Panc1 (cell line): ENCODE measurements at places on chromosomes 6 and 20. TPM values are rescaled to one million over a fixed set of nuclear protein-coding genes. Genes with fewer than 3 reads are reported as not detected.

The GPX5 gene
- not detected for total RNA-seq

The FKBP1A gene
- total RNA-seq: 695 TPM

The C20orf202 gene
- total RNA-seq: not detected

DNA sequence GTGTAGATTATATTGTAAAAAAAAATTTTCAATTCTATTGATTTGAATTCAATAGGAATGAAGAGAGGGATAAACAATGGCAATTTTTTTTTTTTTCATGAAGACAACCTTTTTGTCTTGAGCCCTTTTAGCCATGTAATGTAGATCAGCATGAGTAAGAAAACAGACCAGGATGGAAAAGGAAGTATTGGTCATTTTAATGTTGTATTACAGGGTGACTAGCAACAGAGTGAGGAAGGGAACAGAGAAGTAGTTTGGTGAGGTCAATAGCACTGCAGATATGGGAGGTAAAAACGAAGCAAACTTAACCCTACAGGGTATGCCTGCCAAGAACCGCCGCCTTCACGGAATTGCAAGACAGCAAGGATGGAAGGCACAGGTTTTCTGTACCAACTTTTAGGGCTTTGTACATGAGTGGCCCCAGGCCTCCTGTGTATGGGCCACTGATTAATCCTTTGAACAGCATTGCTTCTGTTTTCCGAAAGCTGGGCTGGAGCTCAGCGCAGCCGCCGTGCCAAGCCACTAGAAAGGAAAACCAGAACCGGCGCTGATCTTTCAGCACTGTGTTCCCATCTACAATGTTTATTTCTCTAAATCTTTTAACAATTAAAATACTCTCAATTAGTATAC is 383.7 kb downstream of the CENPW start:
- H3K27me3 ChIP-seq: no peaks in the 10 kb centered on the region
- H3K36me3 ChIP-seq: no peaks in the 10 kb centered on the region
- H3K4me3 ChIP-seq: no peak overlapping the region
- H3K4me1 ChIP-seq: no peaks in the 10 kb centered on the region
- DNase-seq: no peak

The THBD gene
- total RNA-seq: 0.26 TPM

DNA sequence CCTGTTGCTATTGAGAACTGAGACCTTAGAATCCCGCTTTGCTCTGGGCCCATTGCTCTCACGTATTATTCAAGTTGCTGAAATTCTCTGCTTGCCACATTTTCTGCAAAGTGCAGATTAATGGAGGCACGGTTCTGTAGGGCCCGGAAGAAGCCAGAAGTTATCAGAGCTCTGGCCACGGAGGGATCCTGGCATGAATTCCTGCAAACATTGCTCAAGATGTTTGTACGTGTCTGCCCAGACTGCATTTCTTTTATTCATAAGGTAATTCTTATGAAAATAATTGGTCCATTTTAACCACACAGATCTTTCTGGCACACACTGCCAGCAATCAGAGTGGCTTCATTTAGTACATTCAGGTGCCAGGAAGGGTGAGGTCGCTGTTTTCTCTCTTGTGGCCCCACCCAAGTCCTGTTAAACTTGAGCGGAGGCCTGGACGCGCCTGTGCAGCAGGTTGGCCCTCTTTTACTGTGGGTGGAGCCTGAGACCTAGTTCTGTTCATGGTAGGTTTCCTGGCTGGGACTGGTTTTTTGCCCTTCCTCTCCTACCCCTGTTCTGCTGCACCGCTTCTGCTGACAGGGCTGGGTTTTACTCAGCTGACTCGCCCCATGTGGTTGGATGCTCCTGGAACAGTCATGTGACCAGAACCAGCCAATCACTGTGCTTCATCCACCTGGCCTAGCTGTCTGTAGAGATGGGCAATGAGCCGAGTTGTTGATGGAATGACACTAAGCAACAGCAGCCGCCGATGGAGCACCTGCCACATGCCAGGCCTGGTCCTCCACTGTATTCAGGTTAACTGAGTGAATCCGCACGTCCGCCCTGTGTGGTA is 230.2 kb downstream of the CDH4 start:
- no peak overlapping the region for H3K27ac ChIP-seq
- no peaks in the 10 kb centered on the region for H3K36me3 ChIP-seq
- DNase-seq: no peak
- H3K4me3 ChIP-seq: no peak overlapping the region
- H3K27me3 ChIP-seq: peaks cover 6% of the 10 kb centered on the region; the same call in 1 of the 2 replicates
- no peaks in the 10 kb centered on the region for H3K4me1 ChIP-seq

DNA sequence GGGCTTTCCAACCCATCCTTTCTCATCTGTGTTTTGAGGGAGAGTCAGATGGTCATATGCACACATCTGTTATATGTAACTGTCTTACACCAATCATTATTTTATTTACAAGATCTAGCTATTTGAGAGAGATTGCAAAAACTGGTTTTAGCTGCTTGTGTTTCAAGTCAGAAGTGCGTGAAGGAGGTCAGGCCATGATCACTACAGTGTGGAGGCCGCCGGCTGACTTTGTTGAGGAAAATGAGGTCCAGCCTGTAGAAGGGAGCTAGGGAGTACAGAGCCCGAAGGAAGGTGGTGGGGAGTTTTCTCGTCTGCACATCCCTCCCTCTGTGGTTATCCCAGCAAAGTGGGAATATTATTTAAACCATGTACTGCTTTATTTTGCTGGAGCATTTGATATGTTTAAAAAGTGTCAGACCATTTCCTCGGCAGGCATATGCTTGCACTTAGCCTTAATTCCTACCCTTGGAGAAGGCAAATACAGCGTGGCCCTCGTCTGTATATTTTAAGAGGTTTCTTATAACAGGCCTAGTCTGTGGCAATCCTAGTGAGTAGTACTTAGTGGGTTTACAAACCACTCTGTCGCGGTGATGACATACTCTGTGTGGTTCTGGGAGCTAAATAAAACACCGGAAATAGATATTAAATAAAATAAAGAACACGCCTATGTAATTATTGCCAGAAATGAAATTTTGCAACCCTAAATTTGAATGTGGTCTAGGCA is 95.6 kb downstream of the UST start:
- H3K27ac ChIP-seq: no peak overlapping the region
- H3K36me3 ChIP-seq: no peaks in the 10 kb centered on the region
- DNase-seq: no peak
- H3K27me3 ChIP-seq: no peaks in the 10 kb centered on the region

The NECAB3 gene
- 46.4 TPM for total RNA-seq

The RAB22A gene
- total RNA-seq: 21.1 TPM

- H3K27me3 ChIP-seq: no peaks in the 10 kb centered on the region; the same call in 1 of the 2 replicates
- H3K27ac ChIP-seq: no peak overlapping the region
- H3K36me3 ChIP-seq: no peaks in the 10 kb centered on the region
- no peaks in the 10 kb centered on the region for H3K4me1 ChIP-seq
These were observed 6.5 kb downstream of the FUT9 start for GRCh38 chr6:96022225-96022624.

DNA sequence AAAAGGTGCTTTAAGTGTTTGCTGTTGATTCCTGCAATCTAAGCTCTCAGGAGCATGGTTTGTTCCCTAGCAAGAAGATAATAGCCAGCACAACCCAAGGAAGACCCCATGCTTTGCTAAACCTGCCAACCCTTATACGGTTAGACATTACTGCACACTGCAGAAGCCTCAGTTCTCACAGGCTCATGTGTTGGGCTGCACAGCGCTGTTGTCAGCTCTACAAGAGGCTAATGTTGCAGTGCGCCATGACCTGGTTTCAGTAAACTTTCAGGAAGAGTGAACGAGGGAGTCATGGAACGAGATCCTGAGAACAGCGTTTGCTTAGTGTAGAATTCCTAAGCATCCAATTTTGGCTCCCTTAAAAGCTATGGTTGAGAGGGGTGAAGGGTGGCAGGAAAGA is 218.5 kb downstream of the ARHGAP18 start:
- 0 out of 2 replicates have a peak overlapping the region, but pooled peaks have one; percentile 70 for H3K27ac ChIP-seq
- no peaks in the 10 kb centered on the region for H3K36me3 ChIP-seq
- no peak overlapping the region for H3K4me3 ChIP-seq
- no peaks in the 10 kb centered on the region for H3K27me3 ChIP-seq

DNA sequence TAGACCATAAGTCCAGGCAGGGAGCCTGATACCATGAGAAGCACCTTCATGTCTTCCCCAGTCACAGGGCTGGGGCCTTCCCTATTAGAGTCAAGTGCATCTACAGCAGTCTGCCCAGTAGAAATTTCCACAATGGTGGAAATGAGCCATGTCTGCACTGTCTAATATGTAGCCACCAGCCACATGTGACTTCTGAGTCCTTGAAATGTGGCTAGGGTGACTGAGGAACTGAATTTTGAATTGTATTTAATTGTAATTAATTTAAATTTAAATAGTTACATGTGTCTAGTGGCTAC is 300.2 kb downstream of the CLIC5 start:
- DNase-seq: no peak
- no peaks in the 10 kb centered on the region for H3K27me3 ChIP-seq
- H3K4me1 ChIP-seq: no peaks in the 10 kb centered on the region
- no peaks in the 10 kb centered on the region for H3K36me3 ChIP-seq
- H3K27ac ChIP-seq: no peak overlapping the region

The MOG gene
- total RNA-seq: not detected

- H3K27ac ChIP-seq: no peak overlapping the region
- no peaks in the 10 kb centered on the region for H3K36me3 ChIP-seq
- no peaks in the 10 kb centered on the region for H3K27me3 ChIP-seq
These were observed 61.0 kb downstream of the LYRM4 start for GRCh38 chr6:5199702-5200101.

The FAM217A gene
- not detected for total RNA-seq

DNA sequence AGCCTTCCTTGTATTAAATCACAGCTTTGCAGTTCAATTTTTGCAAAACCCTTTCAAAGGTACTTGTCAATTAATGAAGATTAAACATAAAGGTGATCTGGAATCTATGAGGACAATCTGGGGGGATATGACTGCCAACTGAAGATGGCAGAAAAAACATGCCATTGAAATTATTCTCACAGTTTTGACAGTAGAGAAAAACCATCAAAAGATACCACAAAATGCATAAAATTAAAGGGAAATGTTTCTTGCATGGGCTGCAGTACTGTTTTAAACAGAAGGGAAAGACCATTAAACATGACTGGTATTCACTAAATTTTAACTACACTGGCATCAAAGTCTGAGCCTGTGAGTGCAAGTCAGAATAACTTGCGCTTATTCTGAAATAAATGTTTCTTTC is 194.2 kb downstream of the ATXN1 start:
- H3K27ac ChIP-seq: no peak overlapping the region
- H3K4me1 ChIP-seq: peaks cover 14% of the 10 kb centered on the region; the same call in 1 of the 2 replicates
- H3K36me3 ChIP-seq: no peaks in the 10 kb centered on the region
- H3K27me3 ChIP-seq: no peaks in the 10 kb centered on the region

- H3K36me3 ChIP-seq: no peaks in the 10 kb centered on the region
- H3K27me3 ChIP-seq: no peaks in the 10 kb centered on the region
- H3K27ac ChIP-seq: no peak overlapping the region
- H3K4me3 ChIP-seq: no peak overlapping the region
- peaks cover 4% of the 10 kb centered on the region; the same call in 1 of the 2 replicates for H3K4me1 ChIP-seq
- no peak for DNase-seq
These were observed 156.3 kb upstream of the EPHA7 start for GRCh38 chr6:93575495-93576267.

DNA sequence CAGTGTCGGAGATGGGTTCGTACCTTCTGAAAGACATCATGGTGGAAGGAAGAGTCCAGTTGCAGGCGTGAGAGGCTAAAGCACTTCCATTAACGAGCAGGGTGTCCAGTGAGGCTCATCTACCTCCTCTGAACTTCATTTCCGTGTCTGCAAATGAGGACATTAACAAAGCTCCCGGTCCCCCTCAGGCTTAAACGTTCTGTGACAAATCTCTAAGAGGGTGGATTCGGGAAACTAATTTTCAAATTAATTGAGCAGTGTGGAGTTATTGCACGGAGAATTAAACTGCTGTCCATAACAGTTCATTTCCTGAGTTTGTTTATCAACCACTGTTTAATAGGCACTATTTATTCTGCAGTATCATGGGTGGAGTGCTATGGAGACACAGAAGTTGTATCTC is 68.2 kb downstream of the TRMT6 start:
- DNase-seq: no peak
- peaks cover 8% of the 10 kb centered on the region; the same call in 1 of the 2 replicates for H3K27me3 ChIP-seq
- no peaks in the 10 kb centered on the region for H3K4me1 ChIP-seq
- no peak overlapping the region for H3K27ac ChIP-seq
- no peaks in the 10 kb centered on the region for H3K36me3 ChIP-seq
- H3K4me3 ChIP-seq: no peak overlapping the region

The HCRTR2 gene
- total RNA-seq: not detected

- no peaks in the 10 kb centered on the region for H3K36me3 ChIP-seq
- no peaks in the 10 kb centered on the region for H3K27me3 ChIP-seq
- peak overlapping the region; percentile 96 for H3K27ac ChIP-seq
- H3K4me1 ChIP-seq: peaks cover 35% of the 10 kb centered on the region
- H3K4me3 ChIP-seq: peak overlapping the region; percentile 96
- no peak for DNase-seq
These were observed 3.1 kb downstream of the PPP1R18 start for GRCh38 chr6:30683183-30683979.

DNA sequence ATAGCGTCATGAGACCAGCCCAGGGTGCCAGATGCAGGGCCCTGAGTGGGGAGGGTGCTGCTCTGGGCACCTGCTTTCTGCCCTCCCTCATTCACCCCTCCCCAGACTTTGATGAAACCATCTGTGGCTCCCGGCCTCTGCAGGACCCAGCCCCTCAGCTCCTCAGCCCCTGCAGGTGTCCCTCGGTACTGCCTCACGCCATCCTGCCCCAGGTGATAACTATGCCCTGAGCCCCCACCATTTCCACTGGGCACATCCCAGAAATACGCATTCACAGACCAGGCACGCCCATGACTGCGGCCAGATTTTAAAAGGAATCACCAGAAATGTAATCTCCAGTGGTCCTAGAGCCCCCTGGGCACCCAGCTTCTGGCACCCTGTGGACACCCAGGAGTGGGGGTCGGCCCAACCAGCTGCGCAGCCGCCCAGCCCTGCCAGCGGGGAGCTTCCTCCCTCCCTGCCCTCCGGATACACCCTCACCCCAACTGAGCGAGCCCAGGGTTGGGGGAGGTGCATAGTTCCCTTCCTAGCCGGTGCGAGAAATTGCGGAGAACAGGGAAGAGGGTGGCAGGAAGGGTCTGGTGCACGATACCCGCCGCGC is 615 bp upstream of the NTSR1 start:
- peak overlapping the region; percentile 82 for H3K27ac ChIP-seq
- H3K4me1 ChIP-seq: peaks cover 70% of the 10 kb centered on the region
- no peak for DNase-seq
- peak overlapping the region; percentile 86 for H3K4me3 ChIP-seq

DNA sequence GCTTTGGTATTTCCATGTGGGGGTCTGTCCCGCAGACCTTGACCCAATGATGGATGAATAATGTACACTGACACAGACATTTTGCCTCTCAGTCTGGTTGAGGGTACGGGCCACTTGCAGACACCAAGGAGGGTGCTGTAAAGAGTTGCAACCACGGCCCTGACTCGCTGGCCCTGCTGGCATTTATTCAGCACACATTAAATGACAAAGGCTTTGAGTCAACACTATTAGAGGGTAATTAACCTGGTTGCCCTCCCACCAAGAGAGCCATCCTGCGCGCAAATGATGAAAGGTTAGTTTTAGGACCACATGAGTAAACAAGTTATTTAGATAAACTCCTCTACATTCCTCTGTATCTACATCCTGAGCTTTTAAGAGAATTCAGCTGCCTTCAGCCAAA is 308.9 kb upstream of the MMS22L start:
- no peaks in the 10 kb centered on the region for H3K4me1 ChIP-seq
- H3K4me3 ChIP-seq: no peak overlapping the region
- H3K27me3 ChIP-seq: no peaks in the 10 kb centered on the region
